ENCODE measurements at places on chromosomes 5 and 9. TPM values are rescaled to one million over a fixed set of nuclear protein-coding genes. Genes with fewer than 3 reads are reported as not detected.

- DNase-seq, result no peak
These were observed 50.2 kb upstream of the DAB2IP start for GRCh38 chr9:121601194-121601593.

DNA sequence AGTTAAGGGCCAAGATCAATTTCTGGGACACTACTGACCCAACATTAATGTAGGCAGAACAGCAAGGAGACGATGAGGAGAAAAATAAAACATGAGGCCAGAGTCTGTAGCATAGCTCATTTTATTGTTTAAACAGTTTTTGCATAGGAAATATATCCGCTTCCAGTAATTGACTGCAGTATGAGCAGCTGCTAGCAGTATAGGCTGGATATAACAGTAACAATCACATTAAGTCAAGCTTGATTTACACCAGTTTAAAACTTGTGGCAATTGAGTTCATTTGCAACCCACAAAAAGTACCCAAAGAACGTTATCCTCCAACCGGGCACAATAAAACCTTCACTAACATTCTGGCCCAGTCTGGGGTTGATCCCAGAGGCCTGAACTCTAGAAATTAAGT lies 232.2 kb downstream of the NFIB start:
- no peak for DNase-seq

DNA sequence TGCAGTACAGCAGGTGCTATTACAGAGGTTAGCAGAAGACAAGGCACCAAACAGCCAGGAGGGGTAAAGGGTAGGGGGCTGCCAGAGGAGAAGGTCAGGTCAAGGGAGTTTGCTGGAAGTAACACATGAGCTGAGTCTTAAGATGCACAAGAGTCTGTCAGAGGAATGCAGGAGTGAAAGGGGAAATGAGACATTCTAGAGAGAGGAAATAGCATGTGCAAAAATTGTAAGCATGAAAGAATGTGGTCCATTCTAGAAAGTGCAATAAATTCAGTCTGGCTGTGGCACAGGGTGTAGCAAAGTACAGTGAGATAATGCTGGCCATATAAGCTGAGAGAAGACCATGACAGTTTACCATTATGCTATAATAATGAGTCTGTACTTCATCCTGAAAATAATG lies 6.6 kb downstream of the GOLGA1 start:
- DNase-seq, result no peak

- no peak for DNase-seq
These were observed 40.0 kb upstream of the IPPK start for GRCh38 chr9:92709954-92710353.

DNA sequence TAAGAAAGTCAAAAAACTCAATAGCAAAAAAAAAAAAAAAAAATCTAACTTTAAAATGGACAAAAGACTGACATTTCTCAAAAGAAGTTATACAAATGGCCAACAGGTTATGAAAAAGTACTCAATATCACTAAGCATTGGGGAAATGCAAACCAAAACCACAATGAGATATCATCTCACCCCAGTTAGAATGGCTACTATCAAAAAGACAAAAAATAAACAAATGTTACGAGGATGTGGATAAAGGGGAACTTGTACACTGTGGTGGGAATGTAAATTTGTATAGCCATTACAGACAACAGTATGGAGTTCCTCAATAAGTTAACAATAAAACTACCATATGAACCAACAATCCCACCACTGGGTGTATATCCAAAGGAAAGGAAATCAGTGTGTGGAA lies 37.2 kb downstream of the ENC1 start:
- no peak for DNase-seq

- no peak for DNase-seq
These were observed 53.9 kb downstream of the ROR2 start for GRCh38 chr9:91896097-91896496.

DNA sequence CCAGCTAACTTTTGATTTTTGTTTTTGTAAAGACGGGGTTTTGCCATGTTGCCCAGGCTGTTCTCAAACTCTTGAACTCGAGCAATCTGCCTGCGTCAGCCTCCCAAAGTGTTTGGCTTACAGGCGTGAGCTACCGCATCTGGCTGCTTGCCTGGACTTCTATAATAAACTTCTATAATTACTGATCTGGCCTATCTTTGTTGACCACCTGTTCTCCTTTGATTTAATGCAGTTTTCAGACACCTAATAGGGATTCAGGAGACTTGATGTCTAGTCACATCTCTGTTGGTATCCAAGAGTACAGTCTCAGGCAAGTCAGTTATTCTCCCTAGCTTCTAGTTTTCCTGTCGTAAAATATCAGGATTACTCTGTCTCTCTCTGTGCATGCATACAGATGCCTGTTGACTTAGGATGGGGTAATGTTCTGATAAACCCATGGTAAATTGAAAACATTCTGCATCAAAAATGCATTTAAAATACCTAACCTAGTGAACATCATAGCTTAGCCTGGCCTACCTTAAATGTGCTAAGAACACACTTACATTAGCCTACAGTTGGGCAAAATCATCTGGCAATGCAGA lies 51.5 kb upstream of the NR3C1 start:
- DNase-seq, result no peak

DNA sequence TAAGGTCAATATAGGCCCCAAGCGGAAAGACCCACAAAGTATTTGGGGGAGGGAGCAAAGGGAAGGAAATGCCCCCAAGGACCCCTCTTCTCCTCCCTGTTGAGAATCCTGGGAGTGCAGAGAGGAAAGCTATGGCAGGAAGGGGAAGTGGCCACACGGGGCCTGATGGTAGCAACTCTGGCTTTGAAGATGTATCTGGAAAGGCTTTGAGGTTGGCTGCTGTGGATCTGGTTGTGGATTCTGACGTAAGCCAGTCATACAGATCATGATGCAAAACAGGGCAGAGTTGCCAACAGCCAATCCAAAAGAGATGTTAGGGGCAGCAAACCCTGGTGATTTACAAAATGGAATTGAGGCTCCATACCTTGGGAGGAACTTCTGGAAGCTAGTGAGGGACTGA lies 108.8 kb downstream of the PRKACG start:
- no peak for DNase-seq

DNA sequence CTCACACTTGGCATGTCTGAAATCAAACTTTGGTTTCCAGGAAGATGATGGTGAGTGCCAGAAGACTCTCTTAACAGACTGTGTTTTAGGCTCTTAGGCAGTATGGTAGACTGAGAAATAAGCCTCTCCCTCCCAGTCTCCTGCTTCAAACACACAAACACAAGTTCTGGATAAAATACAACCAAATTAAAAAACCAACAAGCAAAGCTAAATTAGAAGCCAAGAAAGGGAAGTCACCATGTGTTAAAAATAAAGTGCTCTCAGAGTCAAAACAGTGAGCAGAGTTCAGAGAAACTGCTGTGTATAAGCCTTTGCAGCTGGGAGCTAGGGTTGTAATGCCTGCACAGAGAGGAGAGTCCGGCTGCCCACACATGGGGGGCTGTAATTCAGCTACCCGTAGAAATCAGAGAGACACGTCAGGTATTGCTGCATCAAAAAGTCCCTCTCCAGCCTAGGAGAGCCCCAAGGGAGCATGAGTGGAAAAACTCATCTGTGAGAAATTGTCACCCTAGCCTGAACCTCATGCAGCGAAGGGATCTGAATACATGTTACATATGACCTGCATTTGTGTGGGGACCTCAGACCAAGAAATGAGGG lies 62.6 kb downstream of the ANGPTL2 start:
- no peak for DNase-seq

DNA sequence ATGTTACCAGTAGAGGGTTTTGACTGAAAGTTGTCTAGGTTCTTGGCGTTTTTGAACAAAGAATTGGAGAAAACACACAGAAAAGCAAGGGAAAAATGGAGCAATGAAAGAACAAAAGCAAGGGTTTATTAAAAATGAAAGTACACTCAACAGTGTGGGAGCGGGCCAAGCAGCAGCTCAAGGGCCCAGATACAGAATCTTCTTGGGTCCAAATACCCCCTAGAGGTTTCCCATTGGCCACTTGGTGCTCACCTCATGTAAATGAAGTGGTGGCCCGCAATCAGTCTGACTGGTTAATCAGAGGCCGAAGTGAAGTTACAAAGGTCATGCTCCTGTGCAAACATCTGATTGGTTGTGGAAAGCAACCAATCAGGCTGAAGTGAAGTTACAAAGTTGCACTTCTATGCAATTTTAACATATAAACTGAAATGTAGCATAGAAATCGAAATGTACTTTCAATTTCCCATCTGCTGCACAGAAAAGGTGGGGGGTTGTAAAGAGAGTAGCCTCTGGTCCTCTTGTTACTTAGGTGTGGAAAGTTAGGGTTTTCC lies 1.9 kb upstream of the GM2A start:
- DNase-seq, result no peak

The GFI1B gene
- not detected for total RNA-seq

The CATSPER3 gene
- total RNA-seq, result 0.40 TPM

The FSTL4 gene
- total RNA-seq, result 4.2 TPM

The REEP5 gene
- total RNA-seq, result 61.9 TPM

The TEK gene
- not detected for total RNA-seq

The FABP6 gene
- total RNA-seq, result 2.0 TPM

Data from PC-3 (cell line).